ENCODE measurements at places on chromosomes 5 and 9.

- DNase-seq: peak; percentile 95
These were observed 263.5 kb downstream of the ARHGAP26 start for GRCh38 chr5:143033535-143034250.

GRCh38 chr9:37583522-37584121 is 7.4 kb upstream of the FBXO10 start:
- no peak for DNase-seq

DNA sequence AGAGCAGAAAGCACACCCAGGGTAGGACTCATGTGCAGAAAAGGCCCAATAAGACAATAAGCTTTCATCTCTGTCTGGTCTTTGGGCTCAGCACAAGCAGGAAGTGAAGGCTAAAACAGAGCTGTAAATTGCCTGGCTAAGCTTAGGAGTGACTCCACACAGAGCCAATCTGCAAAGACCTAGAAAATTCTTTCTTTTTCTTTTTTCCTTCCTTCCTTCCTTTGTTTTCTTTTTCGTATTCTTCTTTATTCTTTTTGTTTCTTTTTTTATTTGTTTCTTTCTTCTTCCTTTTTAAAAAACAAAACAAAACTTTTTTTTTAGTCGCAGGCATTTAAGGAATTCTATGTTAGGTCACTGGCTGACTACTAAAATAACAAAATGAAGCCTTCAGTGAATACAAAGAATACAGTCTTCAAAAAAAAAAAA is 12.2 kb downstream of the SLC35A4 start:
- DNase-seq: peak; percentile 50

DNA sequence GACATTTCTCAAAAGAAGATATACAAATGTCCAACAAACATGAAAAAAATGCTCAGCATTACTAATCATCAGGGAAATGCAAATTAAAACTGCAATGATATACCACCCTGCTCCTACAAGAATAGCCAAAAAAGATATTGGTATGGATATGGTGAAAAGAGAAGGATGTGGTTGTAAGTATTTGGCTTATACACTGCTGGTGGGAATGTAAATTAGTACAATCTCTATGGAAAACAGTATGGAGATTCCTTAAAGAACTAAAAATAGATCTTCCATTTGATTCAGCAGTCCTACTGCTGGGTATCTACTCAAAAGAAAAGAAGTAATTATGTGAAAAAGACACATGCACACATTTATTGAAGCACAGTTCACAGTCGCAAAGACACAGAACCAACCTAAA is 67.6 kb upstream of the RUSC2 start:
- no peak for DNase-seq

DNA sequence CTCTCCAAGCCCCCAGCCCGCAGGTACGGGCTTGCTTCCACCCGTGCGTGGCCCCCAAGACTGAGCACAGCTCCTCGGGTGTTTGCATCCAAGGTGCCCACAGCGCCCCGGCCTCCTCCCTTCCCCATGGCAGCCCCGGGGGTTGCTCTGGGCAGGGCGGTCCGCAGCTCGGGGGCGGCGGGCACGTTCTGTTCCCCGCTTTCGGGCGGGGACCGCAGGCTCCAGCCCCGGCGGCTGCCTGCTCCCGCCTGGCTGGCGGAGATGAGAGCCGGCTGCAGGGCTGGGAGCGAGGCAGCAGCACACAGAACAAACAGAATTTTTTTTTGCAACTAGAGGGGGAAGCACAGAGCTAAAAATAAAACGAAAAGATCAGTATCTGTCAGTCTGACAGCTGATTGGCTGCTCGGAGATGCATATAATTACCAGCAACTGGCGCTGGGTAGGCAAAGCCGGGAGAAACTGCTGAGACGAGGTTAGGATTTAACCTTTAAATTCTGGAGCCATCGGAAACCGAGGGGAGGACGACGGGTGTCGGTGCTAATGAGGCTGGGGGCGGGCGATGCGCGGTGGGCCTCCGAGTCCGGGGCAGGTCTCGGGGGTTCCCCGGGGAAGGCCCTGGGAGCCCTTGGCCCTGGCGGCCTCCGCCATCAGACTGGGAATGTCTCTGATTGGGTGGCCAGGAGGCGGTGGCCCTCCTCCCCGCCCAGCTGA is 142.7 kb upstream of the IER5L start:
- DNase-seq: peak; percentile 92

- DNase-seq: no peak
These were observed 125.4 kb upstream of the SLC30A5 start for GRCh38 chr5:68968429-68968828.

All from fibroblast of skin of back (primary cell).